CD4-positive, alpha-beta T cell treated with Interleukin-4 for 4 hours (primary cell): ENCODE measurements at places on chromosomes 5 and 9.

DNA sequence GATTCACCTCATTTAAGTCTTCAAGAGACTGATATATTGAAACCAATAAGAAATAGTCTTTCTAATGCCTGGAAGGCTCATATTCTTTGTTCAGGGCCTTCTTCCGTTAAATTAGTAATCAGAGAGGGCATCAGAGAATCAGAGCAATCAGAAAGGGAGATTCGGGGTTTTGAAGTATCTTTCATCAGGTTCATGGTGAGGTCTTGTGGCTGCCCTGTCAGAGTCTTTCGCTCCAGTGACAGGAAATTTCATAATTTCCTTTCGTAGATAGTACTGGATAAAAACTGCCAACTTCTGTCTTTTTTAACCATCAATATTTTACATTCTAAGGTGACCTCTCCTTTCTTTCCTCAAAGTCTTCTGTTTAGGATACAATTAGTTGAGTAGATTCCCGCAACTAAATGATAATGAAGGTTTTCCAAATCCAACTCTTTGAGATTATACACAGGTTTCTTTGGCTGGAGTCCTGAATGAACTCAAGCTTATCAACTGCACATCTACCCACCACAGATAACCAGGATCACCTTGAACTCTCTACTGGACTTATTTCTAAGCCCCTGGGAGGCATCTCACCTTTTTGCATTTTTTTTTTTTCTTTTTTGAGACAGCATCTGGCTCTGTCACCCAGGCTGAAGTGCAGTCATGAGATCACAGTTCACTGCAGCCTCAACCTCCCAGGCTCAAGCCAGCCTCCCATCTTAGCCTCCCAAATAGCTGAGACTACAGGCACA is 5.5 kb downstream of the IL31RA start:
- peak; percentile 30 for DNase-seq

- no peak for DNase-seq
Observed at GRCh38 chr5:37668524-37669047, 171.3 kb downstream of the GDNF start.

- no peak for DNase-seq
Observed at GRCh38 chr5:82278711-82279370, 687 bp upstream of the RPS23 start.

DNA sequence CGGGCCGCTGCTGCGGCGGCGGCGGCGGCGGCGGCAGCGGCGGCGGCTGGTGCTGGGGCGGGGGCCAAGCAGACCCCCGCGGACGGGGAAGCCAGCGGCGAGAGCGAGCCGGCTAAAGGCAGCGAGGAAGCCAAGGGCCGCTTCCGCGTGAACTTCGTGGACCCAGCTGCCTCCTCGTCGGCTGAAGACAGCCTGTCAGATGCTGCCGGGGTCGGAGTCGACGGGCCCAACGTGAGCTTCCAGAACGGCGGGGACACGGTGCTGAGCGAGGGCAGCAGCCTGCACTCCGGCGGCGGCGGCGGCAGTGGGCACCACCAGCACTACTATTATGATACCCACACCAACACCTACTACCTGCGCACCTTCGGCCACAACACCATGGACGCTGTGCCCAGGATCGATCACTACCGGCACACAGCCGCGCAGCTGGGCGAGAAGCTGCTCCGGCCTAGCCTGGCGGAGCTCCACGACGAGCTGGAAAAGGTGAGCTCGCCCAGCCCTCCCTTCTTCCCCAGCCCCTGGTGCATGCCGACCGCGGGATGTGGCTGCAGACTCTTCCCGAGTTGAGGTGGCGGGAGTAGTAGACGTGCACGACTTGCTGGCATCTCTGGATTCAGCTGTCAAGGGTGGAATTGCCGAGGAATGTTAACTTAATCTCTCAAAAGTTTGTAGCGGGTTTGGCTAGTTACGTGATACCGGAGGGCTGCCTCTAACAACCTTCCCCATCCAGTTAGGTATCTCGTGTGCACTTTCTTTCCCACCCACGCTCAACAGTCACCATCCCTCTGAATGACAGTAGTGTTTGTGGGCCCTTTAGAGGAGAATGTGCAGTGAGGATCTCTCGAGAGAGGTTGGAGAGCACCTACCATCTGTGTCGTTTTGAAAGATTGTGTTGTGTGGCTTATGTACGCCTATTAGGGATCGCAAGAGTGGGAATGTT is 932 bp downstream of the SLC12A2 start:
- peak; percentile 26 for DNase-seq

DNA sequence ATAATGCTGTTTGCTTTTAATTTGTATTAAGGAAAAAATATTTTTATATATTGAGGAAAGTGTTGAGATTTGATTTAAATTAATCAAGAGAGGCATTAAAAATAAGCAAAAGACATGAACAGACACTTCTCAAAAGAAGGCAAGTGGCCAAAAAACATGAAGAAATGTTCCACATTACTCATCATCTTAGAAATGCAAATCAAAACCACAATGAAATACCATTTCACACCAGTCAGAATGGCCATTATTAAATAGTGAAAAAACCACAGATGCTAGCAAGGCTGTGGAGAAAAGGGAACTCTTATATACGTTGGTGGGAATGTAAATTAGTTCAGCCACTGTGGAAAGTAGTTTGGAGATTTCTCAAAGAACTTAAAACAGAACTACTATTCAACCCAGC is 45.9 kb downstream of the RANBP17 start:
- no peak for DNase-seq

- DNase-seq = no peak
Observed at GRCh38 chr9:115674091-115674490, 479.5 kb upstream of the PAPPA start.

DNA sequence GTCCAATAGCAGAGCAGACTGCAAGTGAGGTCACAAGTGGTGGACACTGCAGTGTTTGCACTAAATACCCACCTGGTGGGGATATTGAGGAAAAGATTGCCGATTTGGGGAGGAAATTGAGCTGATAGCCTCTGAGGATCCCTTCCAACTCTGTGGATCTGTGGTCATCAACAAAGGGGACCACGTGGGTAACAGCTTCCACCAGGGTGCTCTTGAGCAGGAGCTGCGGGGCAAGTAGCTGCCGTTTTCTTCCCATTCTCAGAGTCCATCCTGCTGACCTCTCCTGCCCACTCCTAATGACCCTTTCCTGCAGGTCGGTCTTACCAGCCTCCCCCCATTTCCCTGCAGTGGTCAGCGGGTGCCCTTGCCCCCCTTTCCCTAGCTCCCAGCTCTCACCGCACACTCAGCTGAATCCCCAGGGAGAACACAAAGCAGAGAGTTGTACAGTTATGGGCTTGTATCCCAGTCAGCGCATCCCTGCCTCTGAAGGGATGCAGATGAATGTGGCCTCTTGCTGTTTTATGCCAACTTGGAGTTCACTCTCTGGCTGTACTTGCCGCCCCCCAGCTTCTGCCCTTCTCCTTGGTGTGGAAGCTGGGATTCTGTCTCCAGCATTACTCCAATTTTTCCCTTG is 18.0 kb downstream of the DAPK1 start:
- no peak for DNase-seq

DNA sequence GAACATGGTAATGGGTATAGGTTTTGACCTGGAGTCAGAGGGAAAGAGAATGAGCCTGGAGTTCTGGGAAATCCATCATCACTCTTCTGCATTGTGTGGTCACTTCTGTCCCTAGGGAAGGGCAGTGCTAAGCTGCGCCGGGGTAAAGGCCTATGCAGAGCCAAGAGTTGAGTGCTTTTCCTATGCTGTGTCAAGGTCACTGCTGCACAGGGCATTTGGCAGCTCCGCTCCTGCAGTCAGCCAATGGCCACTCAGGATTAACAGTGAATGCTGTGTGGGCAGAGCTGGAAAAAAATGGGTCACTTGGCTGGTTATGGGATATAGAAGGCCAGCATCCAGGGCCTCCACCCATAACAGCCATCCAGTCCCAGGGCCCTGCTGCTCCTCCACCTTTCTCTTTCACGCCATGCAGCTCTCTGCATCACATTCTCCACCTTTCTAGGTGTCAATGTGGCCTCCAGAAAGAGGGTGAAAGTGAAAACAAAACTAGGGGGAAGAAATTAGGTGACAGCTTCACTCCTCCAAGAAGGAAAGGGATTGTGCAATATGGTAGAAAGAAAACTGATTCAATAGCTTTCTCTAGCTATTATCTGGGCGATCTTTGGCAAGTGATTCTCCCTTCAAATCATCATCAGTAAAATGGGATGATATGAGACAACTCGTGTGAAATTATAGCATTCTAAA is 279.3 kb upstream of the ANKRD55 start:
- DNase-seq = no peak

DNA sequence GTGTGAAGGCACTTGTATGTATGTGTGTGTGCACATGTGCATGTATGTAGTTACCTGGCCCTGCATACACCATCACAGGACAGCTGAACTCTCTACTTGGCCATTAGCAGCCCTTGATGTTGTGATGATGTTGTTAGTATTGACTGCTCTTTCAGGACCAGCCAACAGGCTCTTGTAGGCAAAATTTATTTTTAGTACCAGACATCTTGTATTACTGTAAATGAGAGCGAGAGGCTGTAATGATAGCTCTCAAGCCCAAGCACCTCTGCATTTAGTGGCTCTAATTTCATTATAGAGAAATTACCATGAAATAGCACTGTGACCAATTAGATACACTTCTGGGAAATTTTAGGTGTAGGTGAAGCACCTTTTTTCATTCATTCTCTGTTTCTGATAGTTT is 158.0 kb downstream of the SMARCA2 start:
- DNase-seq = no peak

GRCh38 chr9:20618361-20618802 is 3.9 kb downstream of the MLLT3 start:
- peak; percentile 13 for DNase-seq

- peak; percentile 33 for DNase-seq
Observed at GRCh38 chr5:10632110-10632761, 68.4 kb downstream of the ANKRD33B start.

- DNase-seq = no peak
Observed at GRCh38 chr5:135978212-135978631, 23.4 kb upstream of the LECT2 start.

DNA sequence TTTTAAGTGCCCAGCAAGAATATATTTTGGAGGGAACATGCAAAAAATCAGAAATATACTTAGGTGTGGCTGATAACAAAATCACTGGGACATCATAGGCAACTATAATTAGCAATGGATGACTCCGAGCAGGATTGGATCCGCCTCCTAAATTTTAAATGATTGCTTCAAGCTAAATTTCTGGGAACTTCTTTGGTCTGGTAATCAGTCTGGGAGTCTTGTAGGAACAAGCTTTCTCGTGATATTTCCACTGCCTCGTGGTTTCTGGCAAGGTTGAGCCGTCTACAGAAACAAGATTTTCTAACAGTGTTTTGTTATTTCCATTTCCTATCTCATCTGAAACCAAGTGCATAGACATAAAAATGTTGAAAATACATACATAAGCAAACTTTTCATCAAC is 232.6 kb downstream of the BNC2 start:
- no peak for DNase-seq
